Hematopoietic multipotent progenitor cell treated with erythropoietin and hydrocortisone succinate and interleukin-3 and kit ligand, for 6 days (in vitro differentiated cells): ENCODE measurements at places on chromosomes 1 and 21.

GRCh38 chr21:26965907-26966581, 844 bp downstream of the ADAMTS5 start:
- no peak for DNase-seq

DNA sequence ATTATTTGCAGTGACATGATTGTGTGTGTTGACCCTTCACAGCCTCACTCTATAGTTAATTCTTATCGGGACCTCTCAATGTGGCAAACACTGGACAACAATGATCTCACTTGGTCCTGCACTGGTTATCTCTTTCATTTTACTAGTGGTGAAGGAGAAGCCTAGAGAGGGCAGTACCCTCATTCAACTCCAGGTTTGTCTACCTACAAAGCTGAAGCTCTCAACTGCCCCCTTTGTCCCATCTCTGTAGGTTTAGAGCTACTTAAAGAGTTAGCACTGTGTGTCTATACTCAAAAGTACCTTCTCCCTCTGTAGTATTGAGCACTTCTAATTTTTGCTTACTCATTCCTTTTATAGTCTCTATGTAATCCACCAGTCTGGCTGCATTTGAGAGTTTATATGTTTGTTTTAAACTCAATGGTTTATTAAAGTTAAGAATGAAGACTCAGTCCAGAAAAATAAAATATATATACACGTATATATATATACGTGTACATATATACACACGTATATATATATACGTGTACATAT, 40.9 kb upstream of the BCL9 start:
- no peak for DNase-seq

GRCh38 chr1:36665478-36666080, 182.9 kb upstream of the CSF3R start:
- DNase-seq = no peak

DNA sequence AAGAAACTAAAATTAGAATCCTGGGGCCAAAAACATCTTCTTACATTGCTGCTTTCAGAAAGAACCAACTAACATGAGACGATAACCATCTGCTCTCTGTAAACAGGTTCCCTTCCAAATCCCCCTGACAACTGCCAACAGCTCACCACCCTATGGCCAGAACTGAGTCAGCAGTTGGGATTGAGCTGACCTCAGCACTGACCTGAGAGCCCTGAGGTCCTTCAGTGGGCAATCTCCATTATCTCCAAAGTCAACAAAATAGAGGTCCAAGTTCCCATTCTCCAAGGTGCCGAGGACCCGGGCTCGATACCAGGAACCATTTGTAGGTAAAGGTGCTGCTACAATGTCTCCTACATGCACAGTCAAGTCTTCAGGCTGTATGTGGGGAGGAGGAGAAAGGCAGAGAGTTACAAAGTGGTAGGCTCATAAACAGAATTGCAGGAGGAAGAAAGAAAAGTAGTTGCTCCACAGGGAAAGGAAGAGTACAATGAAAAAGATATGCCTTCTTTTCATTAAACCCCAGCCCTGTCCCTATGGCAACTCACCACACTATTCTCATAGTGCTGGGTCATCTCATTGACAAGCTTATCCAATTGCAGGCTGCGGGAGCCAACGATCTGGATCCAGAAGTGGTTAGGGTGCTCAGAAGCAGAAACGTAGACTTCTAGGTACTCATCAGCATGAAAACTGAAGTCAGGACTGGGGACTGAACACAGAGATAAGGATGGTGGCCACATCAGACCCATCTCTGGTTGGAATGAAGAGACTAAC, 12.8 kb upstream of the MRPL9 start:
- DNase-seq = peak; percentile 27

DNA sequence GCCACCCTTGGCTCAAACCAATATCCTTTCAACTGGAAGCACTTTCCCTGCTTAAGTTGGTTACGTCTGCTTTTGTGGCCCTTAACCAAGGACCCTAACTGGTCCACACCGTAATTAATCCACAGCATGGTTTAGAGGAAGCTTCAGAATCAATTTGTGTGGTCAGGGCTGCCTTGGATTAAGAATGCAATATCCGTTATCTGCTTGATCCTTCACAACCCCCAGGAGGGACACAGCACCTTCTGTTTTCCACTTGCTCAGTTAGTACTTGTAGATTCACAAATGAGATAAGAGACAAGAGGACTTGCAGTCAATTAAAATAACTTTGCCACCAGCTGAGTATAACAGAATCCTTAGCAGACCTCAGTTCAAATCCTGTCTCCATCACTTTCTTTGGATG, 56.9 kb upstream of the LRP8 start:
- no peak for DNase-seq

- peak; percentile 12 for DNase-seq
Observed at GRCh38 chr1:116288201-116288598, 84.8 kb upstream of the ATP1A1 start.

DNA sequence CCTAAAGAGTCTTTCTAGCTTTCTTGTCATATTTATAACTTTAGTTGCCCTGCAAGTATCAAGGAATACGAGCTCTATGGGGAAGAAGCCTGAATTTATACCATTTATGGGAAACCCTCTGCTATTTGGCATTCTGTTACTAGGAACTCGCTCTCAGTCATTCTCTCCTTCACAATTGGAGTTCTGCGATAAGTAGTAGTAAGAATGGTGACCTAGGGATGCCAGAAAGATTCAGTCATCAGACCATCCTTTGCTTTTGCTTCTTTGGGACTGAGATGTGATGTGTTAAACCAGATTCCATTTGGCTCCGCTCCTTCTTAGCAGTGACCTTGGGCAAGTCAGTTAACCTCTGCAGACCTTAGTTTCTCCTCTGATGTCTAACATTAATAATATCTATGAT, 256.5 kb downstream of the FGGY start:
- DNase-seq = no peak

- peak; percentile 77 for DNase-seq
Observed at GRCh38 chr1:30757352-30758120, at the start of gene LAPTM5. Gene LAPTM5, minus strand, starts transcription at chr1:30757774. Its CDS starts 29 bp downstream, at chr1:30757745.

- no peak for DNase-seq
Observed at GRCh38 chr1:168223681-168224540, 1.9 kb upstream of the SFT2D2 start.

DNA sequence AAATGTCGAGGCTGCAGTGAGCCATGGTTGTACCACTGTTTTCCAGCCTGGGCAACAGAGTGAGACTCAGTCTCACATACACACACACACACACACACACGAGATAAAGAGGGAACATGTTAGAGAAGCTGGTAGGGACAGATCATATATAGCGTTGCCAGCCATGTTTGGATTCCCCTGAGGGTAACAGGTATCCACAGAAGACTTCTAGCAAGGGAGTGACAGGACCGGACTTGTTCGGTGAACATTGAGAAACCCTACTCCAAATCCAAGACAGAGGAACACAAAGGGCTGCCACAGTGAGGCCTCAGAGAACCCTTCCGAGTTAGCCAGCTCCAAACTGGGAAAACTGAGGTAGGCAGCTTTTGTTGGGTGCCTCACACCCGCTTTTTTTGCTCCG, 3.7 kb upstream of the SARS1 start:
- DNase-seq = no peak

DNA sequence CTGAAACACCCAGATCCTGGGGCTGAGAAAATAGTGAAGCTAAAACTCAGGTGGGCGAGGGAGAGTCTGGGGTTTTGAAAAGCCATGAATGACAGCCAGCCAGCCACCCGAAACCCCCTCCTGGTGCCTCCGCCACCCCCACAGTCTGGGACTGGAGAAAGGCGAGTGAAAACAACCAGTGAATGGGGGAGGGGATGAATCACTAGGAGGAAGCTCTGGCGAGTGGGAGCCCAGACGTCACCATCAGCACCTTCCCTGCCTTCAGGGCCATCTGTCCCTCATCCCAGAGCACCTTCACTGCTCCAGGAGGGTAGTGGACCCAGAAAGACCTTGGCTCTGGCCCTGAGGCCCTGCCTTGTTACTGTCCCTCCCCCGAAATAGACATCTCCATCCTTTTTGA, 9.2 kb downstream of the RORC start:
- no peak for DNase-seq

- DNase-seq = no peak
Observed at GRCh38 chr1:8870103-8870502, 8.4 kb downstream of the ENO1 start.

- no peak for DNase-seq
Observed at GRCh38 chr1:213320191-213320870, 269.3 kb downstream of the RPS6KC1 start.

- no peak for DNase-seq
Observed at GRCh38 chr1:18881642-18882431, 20.5 kb downstream of the ALDH4A1 start.

- peak; percentile 53 for DNase-seq
Observed at GRCh38 chr1:167248707-167249642, 28.3 kb downstream of the POU2F1 start.
